ENCODE measurements at places on chromosomes 4 and X. TPM values are rescaled to one million over a fixed set of nuclear protein-coding genes. Genes with fewer than 3 reads are reported as not detected.

Gene NKX3-2
- not detected for total RNA-seq

Gene MGARP
- total RNA-seq = 0.75 TPM

Gene USP46
- total RNA-seq = 34.6 TPM

Gene PCYT1B
- 0.78 TPM for total RNA-seq

Gene UBQLN2
- 65.0 TPM for total RNA-seq

Gene COX7B2
- total RNA-seq = not detected

Gene PORCN
- total RNA-seq = 12.7 TPM

Gene CCKAR
- total RNA-seq = not detected

Gene TMEM47
- total RNA-seq = 70.8 TPM

Gene CXCR3
- total RNA-seq = 0.89 TPM

Gene CXCL9
- 1.2 TPM for total RNA-seq

Gene CLNK
- 0.31 TPM for total RNA-seq

Gene FAM9B
- total RNA-seq = 0.65 TPM

Gene VSIG4
- total RNA-seq = 23.4 TPM

Gene MTMR1
- 48.1 TPM for total RNA-seq

Gene PCSK1N
- total RNA-seq = 4.5 TPM

Gene MAGEA4
- not detected for total RNA-seq

Gene NDST3
- total RNA-seq = not detected

Gene PF4V1
- total RNA-seq = not detected

Gene DLG3
- 34.2 TPM for total RNA-seq

Gene GEMIN8
- 29.5 TPM for total RNA-seq

Gene C1QTNF7
- 4.3 TPM for total RNA-seq

Gene ACE2
- total RNA-seq = 1.8 TPM

Gene RHOXF1
- not detected for total RNA-seq

Gene BEND2
- not detected for total RNA-seq

Gene TTC29
- 0.60 TPM for total RNA-seq

Gene DGKK
- not detected for total RNA-seq

Gene MAGEA9B
- total RNA-seq = not detected

Gene HS6ST2
- 6.8 TPM for total RNA-seq

Gene MAPK10
- total RNA-seq = 178 TPM

Gene PDE6B
- total RNA-seq = 15.1 TPM

Gene PAGE2
- total RNA-seq = not detected

Gene ETDA
- total RNA-seq = not detected

Gene ITM2A
- total RNA-seq = 42.2 TPM

Gene SPATA4
- total RNA-seq = not detected

Gene DMRTC1
- not detected for total RNA-seq

Gene RIBC1
- 1.2 TPM for total RNA-seq

Gene SCRG1
- 2.3 TPM for total RNA-seq

Gene ZCCHC18
- 0.49 TPM for total RNA-seq

Gene MAGEA10
- total RNA-seq = not detected

Gene CCDC149
- total RNA-seq = 25.5 TPM

Gene ANXA3
- total RNA-seq = 39.4 TPM

Gene XAGE3
- not detected for total RNA-seq

Gene CLCN5
- 7.2 TPM for total RNA-seq

Gene C4orf50
- 0.05 TPM for total RNA-seq

Gene BCLAF3
- 24.5 TPM for total RNA-seq

Gene TRIM60
- not detected for total RNA-seq

Gene ABCG2
- total RNA-seq = 6.3 TPM

Gene AKAP4
- total RNA-seq = not detected
